ENCODE measurements at places on chromosomes 7 and 10.
A peak's percentile ranks its signal among the peaks of the same experiment; 100 is the strongest.

GRCh38 chr7:44320141-44320540, 5.3 kb downstream of the CAMK2B start:
- DNase-seq: no peak

DNA sequence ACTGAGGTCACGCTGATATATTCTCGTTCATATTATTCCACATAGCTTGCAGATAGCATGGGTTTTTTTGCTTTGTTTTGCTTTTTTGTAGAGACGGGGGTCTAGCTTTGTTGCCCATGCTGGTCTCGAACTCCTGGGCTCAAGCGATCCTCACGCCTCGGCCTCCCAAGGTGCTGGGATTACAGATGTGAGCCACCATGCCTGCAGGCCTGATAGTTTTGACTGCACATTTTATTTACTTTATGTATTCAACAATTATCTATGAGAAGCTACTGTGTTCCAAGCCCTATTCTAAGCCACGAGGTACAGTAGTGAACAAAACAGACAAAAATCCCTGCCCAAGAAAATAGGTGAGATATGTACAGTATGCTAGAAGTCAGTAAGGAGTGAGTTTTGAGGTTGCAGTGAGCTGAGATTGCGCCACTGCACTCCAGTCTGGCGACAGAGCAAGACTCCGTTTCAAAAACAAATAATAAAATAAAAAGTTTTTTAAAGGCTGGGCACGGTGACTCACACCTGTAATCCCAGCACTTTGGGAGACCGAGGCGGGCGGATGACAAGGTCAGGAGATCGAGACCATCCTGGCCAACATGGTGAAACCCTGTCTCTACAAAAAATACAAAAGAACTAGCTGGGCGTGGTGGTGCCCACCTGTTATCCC, 1.3 kb upstream of the YWHAG start:
- no peak for DNase-seq

GRCh38 chr7:57205000-57205399, 72.8 kb upstream of the ZNF479 start:
- DNase-seq: no peak

DNA sequence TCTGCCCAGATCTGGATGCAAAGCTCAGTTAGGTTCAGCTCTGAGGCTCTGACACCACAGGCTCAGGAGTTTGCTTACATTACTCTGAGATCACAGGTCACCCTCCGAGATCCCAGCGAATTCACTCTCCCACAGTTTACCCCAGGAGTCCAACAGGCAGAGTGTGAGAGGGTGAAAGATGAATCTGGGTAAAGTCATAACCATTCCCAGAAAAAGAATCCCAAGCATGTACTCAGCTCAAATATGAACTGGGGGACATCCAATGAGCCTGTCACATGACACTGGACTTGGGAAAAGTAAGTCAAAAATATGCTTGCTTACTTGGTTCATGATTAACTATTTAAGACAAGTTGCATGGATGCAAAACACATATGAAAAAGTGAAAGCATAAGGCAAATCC, 110.3 kb upstream of the ARID5B start:
- no peak for DNase-seq

- DNase-seq: no peak
These were observed 83.2 kb upstream of the PRR15 start for GRCh38 chr7:29480451-29480850.

DNA sequence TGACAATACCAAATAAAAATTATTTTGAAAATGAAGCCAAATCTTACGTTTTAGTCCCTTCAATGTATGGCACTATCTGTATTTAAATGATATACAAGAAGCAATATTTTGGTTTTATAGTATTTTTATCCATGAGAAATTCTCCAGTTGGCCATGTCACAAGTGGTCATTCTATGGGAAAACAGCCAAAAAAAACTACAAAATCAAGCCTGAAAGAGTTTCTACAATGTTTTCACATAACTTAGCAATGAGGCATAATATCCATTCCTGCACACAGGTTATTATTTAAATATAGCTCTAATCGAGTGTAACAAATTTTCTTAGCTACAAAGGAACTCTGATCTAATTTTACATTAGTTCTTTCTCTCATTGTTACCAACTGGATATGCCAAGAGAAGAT, 5.4 kb downstream of the RAB11FIP2 start:
- DNase-seq: no peak

DNA sequence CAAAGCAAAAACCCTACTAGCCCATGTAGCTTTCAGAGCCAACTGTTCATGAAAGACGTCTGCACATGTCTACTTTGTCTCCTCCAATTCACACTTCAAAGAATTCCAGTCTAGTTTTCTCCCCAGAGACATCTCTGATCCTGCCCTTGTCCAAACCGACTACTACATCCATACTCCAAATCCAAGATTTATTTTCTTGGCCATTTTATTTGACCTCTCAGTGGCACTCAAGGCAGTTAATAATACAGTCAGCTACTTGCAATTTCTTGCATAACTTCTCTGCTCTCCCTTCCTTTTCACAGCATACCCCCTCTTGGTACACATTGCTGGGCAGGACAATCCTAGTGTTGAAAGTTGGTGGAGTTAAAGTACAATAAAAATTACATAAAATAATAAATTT, 170.9 kb upstream of the INHBA start:
- no peak for DNase-seq

DNA sequence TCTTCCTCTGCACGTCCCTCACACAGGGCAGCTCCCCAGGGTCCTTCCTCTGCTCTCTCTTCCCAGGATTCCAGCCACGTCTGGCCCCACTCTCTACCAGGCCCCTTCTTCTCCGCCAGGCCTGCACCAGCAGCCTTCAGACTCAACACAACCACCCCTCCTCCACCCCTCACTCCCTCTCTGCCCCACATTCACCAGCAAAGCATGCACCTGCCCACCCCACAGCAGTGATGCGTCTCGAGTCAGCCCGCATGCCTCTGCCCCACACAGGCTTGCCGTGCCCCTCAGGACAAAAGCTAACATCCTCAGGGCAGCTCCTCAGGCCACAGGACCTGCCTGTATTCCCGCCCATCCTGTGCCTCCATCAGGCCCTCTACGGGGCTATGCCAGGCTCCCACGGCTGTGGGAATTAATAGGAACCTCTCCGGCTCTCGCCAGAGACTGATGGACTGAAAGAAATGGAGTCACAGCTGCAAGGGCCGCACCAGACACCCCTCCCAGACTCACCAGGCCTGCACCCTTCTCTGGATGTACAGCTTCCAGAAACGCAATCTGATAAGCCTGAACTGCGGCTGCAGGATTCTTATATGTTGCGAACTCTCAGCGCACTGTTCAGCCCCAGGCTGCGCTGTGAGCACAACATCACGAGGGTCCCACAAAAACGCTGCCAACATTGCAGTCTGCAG, 100.1 kb downstream of the CYTH3 start:
- no peak for DNase-seq

- DNase-seq: no peak
These were observed 217.9 kb downstream of the SKAP2 start for GRCh38 chr7:26646336-26647048.

- no peak for DNase-seq
These were observed 21.2 kb upstream of the UCN3 start for GRCh38 chr10:5343561-5343960.

DNA sequence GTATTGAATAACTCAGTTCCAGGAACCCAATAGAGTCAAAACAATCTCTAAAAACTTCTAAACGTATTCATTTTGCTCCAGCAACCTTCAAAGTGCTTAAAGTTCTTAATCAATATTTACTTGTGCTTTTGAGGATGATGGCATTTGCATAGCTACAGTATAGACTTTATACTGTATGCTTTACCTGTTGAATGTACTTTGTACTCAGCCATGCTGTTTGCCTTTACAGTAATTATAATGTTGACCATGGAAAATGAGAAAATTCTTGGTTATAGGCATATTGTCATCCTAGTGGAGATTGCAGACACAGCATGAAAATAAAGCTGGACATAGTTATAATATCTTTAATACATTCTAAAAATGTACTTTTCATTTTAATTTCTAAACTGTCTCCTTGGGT, 762.7 kb upstream of the PHF14 start:
- DNase-seq: no peak

- DNase-seq: no peak
These were observed 147.0 kb downstream of the HBP1 start for GRCh38 chr7:107315716-107316220.

- no peak for DNase-seq
These were observed 405 bp upstream of the ENTPD1 start for GRCh38 chr10:95755511-95756004.

DNA sequence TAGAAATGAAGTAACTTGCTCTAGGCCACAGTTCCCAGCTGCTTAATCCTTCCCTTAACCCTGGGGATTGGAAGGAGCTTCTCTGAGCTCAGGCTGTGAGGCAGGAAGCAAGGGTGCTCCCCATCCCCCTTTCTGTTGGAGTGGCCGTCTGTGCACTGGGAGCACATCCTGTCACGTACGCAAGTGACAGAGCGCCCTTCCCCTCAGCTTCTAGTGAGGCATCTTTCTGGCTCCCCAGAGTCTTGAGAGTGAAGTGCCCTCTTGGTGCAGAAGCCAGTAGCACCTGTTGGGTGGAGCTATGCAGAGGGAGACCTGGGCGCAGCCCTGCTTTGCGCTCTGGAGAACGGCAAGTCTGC, 47.8 kb downstream of the SHH start:
- peak; percentile 58 for DNase-seq

- DNase-seq: no peak
These were observed 41.4 kb downstream of the PWWP2B start for GRCh38 chr10:132438091-132439024.

- no peak for DNase-seq
These were observed 179.3 kb upstream of the NEBL start for GRCh38 chr10:21076381-21076780.

DNA sequence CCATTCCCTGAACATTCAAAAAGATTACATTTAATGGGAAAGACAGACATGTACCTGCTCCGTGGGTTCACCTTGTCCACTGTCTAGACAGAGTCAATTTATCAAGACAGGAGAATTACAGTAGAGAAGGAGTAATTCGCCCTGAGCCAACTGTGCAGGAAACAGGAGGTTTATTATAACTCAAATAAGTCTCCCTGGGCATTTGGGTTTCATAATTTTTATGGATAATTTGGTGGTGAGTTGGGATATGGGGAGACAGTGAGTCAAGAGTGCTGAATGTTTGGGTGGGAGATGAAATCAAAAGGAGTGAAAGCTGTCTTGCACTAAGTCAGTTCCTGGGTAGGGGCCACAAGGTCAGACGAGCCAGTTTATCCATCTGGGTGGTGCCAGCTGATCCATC, 165.9 kb upstream of the NAMPT start:
- no peak for DNase-seq

DNA sequence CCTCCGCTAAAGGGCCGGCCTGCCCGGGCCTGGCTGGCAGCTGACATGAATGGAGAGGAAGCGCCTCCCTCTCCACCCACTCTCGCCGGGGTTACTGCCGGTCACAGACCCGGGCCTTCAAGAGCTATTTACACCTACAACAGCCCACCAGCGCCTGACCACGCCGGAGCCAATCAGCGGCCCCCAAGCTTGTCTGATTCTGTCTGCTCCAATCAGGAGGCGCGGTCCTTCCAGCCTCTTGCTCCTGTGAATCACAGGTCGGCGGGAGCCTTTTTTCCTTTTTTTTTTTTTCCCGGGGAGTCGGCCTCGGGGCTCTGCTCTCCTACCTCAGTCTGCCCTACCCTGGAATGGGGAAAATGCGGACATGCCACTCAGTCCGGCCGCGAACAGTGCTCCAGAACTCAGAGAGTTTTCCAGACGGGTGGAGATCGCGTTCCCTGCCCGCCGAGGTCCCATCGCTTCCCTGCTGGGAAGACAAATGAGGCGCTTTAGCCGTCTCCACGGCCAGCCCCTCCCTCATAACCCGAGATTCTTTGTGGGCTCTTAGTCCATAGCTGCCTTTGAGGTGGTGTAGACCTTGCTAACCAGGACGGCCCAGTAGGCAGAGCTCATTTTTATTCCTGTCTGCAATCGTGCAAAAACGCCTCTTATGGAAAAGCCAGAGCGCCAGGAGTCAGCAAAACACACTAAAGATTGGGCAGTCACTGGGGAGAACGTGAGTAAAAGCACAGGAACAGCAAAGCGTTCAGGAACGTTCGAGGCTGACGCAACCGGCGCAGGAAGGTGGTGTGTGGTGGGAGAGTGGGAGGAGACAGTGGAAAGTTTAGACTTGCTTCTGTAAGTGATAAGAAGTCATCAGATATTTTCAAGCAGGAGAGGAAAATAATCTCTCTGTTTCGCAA, 26.5 kb downstream of the SCD start:
- DNase-seq: peak; percentile 86

GRCh38 chr10:6047847-6048246, 14.3 kb downstream of the IL2RA start:
- DNase-seq: no peak

DNA sequence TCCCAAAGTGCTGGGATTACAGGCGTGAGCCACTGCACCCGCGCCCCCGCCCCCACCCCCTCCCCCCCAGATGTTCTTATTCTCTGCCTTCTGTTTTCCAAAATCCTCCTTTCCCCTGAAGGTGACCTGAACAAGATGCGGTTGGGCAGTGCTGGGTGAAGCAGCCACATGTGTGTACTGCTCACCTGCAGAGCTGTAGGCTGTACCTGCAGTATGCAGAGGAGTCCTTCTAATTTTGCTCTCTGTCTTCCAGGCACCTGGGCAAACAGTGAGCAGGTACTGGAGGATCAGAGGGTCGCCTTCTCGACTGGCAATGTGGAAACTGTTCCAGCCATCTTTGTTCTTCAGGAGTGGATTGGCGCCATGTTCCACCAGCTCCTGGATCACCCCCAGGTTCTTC, 2.1 kb downstream of the ANKRD16 start:
- no peak for DNase-seq

GRCh38 chr10:118276204-118276603, 65.9 kb downstream of the FAM204A start:
- DNase-seq: no peak

GRCh38 chr7:117165656-117166055, 157.2 kb downstream of the WNT2 start:
- no peak for DNase-seq

DNA sequence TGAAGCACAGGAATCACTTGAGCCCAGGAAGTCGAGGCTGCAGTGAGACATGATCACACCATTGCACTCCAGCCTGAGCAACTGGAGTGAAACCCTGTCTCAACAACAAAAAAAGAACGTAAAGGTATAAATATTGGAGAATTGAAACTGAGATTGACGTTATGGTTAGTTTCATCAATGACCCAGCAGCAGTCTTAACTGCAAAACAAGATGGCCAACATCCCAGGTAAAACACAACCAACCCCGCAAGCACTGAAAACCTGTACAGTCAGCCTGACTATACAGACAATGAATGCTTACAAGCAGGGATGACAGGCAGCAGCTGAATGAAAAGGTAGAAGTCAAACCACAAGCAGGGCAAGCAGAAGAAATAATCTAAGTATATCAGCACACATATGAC, 34.7 kb downstream of the WAPL start:
- DNase-seq: no peak

GRCh38 chr7:46859963-46860475, 721.9 kb downstream of the TNS3 start:
- DNase-seq: no peak

GRCh38 chr10:122316224-122316884, 45.3 kb downstream of the BTBD16 start:
- no peak for DNase-seq
